T follicular helper cell (primary cell): ENCODE measurements at places on chromosomes 13 and 19.

DNA sequence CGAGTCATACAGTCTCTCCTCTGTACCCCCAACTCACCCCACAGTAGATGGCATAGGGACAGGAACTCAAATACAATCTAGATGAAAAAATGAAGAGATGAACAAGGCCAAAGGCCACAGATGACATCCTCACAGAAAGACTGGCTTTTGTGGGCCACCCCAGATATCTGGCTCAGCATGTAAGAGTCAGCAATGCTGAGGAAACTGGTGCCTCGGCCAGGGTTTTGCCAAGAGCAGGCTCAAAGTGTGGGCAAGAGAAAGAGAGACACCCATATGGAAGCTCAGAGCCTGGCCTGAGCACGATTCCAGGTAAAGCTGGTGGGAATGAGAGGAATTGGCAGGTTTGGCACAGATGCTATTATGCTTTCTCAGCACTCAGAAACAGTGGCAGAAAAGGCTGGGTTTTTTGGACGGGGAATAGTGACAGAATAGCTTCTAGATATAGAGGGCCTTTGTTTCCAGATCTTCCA, 460.6 kb downstream of the FOXO1 start:
- no peak for DNase-seq

GRCh38 chr13:49494645-49495044, 1.1 kb upstream of the PHF11 start:
- DNase-seq = no peak

GRCh38 chr13:98299235-98299965, 122.3 kb upstream of the RNF113B start:
- no peak for DNase-seq

DNA sequence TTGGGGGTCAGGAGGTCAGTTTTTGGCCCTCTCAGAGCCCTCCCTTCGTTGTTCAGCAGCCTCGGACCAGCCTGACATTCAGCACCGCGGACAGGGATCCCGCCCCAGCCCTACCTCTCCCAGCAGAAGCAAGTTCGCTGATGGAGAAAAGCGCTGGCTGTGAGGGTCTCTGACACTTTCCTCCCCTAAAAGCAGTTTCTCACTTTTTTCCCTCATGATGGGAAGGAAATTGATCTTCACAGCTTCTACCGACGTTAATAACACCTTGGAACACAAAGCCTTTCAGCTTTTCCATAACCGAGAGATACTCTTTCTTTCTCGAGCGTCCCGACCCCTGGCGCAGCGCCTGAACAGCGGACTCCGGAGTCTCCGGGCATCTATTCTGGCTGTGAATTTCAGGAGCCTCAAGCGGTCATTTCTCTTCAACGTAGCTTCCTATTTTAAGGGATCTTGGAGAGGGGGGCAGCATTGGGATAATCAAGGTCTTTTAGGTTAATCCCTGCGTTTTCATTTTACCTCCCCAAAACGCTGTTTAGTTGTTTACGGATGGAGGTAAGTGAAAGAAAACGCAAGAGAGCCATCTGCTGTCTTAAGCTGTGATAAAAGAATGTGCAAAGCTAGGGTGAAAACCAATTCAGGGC, 467.2 kb downstream of the ITGBL1 start:
- no peak for DNase-seq

DNA sequence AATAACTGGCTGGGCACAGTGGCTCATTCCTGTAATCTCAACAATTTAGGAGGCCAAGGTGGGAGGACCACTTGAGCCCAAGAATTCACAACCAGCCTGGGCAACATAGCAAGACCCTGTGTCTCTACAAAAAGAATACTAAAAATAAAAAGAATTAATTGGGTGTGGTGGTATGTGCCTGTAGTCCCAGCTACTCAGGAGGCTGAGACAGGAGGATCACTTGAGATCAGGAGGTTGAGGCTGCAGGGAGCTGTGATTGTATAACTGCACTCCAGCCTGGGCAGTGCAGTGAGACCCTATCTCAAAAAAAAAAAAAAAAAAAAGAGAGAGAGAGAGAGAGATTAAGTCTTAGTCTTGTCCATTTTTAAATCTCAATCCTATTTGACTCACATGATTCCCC, 35.6 kb upstream of the SERPINE3 start:
- DNase-seq = no peak

DNA sequence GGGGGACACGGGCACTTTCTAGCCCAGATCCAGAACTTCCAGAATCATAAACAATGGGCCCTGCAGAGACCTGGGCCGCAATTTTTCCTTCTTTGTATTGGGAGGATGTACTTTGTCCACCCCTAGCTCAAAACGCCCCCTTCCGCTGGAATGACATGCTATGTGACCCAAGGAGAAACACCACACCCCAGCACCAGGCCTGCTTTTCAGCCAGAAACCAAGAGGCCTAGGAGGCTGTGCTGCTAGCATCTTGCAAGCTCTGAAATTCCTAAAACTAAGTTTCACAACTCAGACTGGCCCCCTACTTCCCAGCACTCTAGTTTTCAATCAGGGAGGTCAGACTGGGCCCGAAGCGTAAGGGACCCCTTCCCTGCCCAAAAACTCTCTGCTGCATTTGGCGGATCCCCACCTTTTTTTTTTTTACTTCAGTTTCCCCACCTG, 538 bp downstream of the LSM4 start:
- no peak for DNase-seq
